ENCODE measurements at places on chromosomes 1 and 21.

- H3K36me3 ChIP-seq: peaks cover 38% of the 10 kb centered on the region
- H3K4me1 ChIP-seq: peaks cover 7% of the 10 kb centered on the region
- no peak for DNase-seq
- no peak overlapping the region for H3K27ac ChIP-seq
- H3K4me3 ChIP-seq: no peak overlapping the region
These were observed 11.2 kb downstream of the CSRP1 start for GRCh38 chr1:201495551-201496295.

DNA sequence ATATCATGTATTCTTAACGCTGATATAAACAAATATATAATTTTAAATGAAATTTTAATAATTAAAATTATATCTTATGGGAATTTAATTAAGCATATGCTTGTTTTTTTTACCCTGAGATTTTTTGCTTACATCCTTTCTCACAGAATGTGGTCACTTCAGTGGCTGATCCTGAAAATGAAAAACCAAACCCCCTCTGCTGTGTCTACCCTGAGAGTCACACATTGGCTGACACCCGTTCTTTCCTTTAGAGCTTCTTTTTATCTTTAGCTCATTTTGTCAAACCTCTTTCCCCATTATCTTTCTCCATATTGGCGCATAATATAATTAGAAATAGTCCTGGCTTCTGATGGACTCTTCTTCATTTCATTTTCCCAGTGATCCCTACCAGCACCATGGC, 10.8 kb upstream of the CACYBP start:
- H3K36me3 ChIP-seq: peaks cover 23% of the 10 kb centered on the region
- DNase-seq: no peak
- H3K27me3 ChIP-seq: no peaks in the 10 kb centered on the region
- H3K4me3 ChIP-seq: peak overlapping the region; percentile 70
- peaks cover 38% of the 10 kb centered on the region for H3K4me1 ChIP-seq

DNA sequence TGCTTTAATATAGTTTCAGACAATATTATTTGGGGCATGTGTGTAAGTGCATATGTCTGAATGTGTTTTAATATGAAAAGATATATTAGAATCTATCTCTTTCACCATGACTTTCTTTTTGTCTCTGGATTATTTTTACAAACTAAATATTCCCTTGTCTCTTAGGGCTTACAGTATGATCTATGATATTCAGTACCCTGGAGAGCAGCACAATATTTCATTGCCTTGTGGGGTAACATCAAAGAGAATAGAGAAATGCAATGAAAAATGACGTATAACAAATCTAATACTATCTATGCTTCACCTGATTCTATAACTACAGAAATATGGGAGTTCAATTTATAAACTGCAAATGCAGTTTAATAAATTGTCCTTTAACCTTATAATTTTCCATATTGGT, 2084.5 kb downstream of the MRPL39 start:
- H3K27me3 ChIP-seq: no peaks in the 10 kb centered on the region
- H3K27ac ChIP-seq: no peak overlapping the region
- no peaks in the 10 kb centered on the region for H3K36me3 ChIP-seq

GRCh38 chr1:111635324-111636009, 15.9 kb downstream of the RAP1A start:
- H3K27me3 ChIP-seq: no peaks in the 10 kb centered on the region
- no peak overlapping the region for H3K4me3 ChIP-seq
- peaks cover 64% of the 10 kb centered on the region for H3K4me1 ChIP-seq
- H3K36me3 ChIP-seq: peaks cover 17% of the 10 kb centered on the region
- no peak for DNase-seq

All from activated CD8-positive, alpha-beta T cell treated with anti-CD3 and anti-CD28 coated beads, Interleukin-2, amount 10 ng/mL, durations not matched to agents 7 days and 5 days (primary cell).